ENCODE measurements at places on chromosomes 1 and 21.
A peak's percentile ranks its signal among the peaks of the same experiment; 100 is the strongest.

- no peak for DNase-seq
Observed at GRCh38 chr1:55896210-55896609, 681.0 kb upstream of the USP24 start.

DNA sequence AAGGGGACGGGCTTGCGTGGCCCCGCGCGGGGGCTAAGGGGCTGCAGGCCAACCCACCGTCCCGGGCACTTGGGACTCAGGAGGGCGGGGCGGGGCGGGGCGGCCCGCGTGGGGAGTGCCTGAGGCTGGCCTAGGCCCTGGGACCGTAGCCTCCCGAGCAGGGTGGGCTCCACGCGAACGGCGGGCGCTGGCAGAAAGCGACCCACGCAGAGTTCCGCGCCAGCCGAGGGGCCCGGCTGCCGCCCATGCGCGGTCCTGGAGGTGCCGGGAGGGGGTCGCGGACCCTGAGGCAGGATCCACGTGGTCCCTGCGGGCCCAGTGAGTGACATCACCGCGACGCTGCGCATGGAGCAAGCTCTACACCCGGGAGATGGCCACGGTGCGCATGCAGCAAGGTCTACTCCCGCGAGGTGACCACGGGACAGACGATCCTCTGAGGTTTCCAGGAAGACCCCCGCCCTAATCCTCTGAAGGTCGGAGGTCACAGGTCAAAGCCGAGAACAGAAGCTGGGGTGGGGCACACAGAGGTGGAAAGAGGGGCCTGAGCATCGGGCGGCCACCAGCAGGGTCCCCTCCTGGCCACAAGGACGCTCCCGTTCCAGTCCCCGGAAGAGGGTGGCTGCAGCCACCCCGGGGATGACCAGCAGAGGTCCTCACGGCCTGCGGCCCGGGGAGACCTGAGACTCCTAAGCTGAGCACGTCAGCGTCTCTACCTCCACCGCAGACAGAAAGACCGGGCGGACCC, 13.5 kb upstream of the SLC19A1 start:
- DNase-seq: no peak

DNA sequence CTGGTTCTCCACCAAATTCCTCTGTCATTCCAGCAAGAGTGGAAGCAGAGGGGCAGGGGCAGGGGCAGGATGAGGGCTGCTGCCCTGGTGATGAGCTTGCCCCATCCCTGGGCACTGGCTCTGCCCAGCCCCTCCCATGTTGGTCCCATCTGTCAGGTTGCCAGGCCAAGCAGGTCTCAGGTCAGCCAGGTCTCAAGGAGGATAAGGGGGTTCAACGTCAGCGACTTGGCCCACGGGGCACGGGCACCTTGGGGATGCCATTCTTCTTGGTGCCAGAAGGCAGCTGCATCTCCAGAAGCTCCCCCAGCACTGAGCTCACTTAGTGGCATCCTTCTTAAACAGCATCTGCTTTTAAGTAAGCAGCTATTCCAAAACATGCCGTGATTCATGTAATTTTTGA, 133.1 kb downstream of the AJAP1 start:
- DNase-seq: no peak

GRCh38 chr1:212401838-212402582, 12.7 kb downstream of the PACC1 start:
- no peak for DNase-seq

GRCh38 chr21:44065428-44065827, 41.8 kb upstream of the PWP2 start:
- no peak for DNase-seq

- DNase-seq: no peak
Observed at GRCh38 chr1:243323491-243323890, 67.7 kb downstream of the SDCCAG8 start.

- DNase-seq: no peak
Observed at GRCh38 chr1:1899266-1899966, 8.5 kb upstream of the GNB1 start.

GRCh38 chr1:241630476-241630875, 9.7 kb downstream of the CHML start:
- no peak for DNase-seq

- DNase-seq: no peak
Observed at GRCh38 chr1:21289700-21290545, at the start of gene ECE1. ECE1 (minus strand) TSS chr1:21290463; CDS start chr1:21290414, 49 bp downstream.

DNA sequence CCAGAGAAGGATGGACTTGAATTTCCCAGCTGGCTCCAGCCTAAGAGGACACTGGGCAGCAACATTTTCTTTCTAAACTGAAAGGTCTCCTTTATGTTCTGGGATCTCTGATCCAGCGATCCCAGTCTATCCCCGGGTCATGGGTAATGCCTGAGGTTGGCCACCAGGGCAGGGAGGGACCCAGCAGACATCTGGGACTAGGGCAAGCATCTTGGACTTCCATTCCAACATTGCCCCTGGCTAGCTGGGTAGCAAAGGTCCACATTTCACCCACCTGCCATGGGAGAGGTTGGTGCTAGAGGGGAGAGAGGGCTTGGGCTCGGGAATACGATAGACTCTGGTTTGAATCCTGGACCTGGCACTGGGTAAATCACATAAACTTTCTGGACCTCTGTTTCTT, 84.6 kb downstream of the LRRN2 start:
- no peak for DNase-seq

DNA sequence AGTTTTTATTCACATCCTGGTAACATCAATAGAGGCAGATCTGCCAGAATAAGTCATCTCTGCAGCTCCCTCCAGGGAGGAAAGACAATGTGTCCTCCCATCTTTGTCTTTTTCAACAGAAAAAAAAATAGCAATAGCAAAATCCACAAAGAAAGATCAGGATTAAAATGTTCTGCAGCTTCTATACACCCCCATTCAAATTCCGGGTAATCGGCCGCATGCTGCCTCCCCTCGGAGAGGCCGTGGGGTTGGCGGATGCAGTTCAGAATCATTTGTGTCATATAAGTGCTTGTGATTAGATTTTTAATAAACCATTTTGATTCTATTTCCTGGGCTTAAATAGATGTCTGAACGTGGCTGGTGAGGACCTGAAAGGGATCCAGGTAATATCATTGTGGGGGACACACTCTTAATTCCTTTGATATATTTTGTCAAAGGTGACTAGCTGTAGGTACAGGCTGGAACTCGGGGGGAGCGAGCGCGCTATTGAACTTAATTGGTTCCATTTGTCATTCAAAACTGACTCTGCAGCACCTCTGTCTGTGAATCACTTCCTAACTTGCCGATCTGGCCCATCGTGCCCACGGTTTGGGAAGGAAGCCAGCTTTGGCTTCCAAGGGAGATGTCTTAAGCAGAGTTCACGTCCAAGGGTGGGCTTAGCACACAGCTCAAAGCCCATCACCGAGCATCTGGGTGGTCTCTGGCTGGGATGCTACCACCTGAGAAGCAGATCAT, 85.6 kb upstream of the ARHGEF16 start:
- DNase-seq: no peak

DNA sequence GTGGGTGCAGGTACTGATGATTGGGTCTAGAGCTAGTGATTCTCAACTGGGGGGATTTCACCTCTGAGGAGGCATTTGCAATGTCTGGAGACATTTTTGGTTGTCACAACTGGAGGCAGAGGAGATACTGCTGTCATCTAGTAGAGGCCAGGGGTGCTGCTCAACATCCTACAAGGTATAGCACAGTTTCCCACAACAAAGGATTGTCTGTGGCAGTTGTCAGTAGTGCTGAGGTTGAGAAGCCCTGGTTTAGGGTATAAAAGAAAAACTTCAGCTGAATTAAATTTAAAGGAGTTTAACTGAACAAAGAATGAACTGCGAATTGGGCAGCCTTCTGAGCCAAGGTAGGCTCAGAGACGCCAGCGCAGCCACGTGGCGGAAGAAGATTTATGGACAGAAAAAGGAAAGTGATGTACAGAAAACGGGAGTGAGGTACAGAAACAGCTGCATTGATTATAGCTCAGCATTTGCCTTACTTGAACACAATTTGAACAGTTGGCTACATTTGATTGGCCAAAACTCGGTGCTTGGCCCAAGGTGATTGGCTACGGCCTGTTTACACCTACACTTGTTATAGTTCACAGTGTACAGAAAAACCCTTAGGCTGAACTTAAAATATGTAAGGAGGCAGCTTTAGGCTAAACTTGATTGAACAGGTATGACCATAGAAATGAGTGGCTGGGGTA, 40.4 kb downstream of the MPZL1 start:
- DNase-seq: no peak

DNA sequence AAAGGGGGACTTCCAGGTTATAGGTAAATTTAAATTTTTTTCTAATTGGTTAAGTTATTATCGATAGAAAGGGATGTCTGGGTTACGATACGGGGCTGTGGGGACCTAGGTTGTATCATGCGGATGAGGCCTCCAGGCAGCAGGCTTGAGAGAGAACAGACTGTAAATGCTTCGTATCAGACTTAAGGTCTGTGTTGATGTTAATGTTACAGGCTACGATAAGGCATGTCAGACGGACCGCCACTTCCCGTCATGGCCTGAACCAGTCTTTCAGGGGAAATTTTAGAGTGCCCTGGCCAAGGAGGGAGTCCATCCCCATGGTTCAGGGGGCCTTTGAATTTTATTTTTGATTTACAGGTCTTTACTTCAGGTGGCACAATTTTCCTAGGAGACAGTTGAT, 16.7 kb downstream of the ABCG1 start:
- DNase-seq: no peak

DNA sequence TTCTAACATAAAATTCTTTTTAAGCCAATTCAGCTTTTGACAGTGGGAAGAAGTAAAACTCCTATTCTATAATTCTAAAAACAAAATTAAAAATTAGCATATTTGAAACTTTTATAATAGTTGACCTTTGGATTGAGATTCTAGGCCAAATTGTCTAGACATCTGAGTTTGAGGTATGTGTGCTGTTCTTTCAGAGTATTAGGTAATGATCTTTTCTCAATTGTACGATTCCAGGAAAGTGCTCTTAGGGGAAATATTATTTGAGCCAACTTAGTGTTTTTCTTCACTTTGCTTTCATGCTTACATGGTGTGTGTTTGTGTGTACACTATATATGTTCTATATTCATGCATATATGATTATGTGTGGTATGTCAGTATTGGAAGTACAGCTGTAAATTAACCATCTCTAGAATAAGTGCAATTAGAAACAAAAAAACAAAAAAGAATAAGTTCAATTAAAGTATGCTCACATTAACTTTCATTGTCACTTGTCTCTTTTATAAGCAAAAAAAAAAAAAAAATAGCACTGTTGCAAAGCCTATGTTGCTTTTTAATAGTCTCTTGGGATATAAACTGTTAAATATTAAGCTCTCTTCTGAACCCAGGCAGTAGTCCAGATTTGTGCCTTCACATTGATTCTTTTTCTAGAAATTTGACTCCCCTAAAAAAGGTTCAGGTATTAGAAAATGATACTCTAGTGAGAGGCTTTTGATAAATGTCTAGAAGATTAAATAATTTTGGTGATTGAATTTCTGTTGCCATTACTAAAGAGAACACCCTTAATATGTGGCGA, 132.2 kb downstream of the ATP5PO start:
- no peak for DNase-seq

DNA sequence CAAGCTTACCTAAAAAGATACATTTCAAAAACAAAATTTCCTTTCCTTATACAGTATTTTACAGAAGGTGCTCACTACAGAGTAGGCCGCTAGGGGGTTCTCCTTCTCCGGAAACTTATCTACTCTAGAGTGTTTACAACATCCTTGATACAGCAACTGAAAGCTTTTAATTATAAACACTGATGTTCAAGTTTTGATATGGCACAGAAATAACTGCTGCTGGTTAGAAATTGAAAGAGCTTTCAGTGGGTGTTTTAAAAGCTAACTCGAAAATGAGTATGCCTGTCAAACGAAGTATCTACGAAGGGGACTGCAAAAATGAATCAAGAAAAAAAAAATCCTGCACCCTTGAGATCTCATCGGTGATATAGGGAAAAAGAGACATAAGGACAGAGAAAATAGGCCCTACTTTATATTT, 1.0 kb downstream of the YOD1 start:
- no peak for DNase-seq

- no peak for DNase-seq
Observed at GRCh38 chr1:91513160-91513559, 12.5 kb downstream of the CDC7 start.

- peak; percentile 62 for DNase-seq
Observed at GRCh38 chr1:227885648-227886502, 61.9 kb downstream of the WNT9A start.

- DNase-seq: no peak
Observed at GRCh38 chr1:209266590-209267205, 316.8 kb upstream of the CAMK1G start.

- no peak for DNase-seq
Observed at GRCh38 chr1:203307641-203308126, 2.4 kb downstream of the BTG2 start.

DNA sequence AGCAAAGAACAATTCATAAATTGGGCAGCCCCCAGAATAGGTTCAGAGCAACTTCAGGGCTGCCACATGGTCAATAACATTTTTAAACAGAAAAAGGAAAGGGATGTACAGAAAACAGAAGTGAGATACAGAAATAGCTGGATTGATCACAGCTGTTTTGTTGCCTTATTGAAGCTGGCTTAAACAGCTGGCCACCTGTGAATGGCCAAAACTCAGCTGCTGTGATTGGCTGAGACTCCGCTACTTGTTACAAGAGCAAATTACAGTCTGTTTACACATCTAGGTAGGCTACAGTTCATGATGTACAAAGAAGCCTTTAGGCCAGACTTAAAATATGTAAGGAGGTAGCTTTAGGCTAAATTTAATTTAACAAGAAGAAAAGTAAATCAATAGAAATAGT, 11.6 kb upstream of the IFNAR1 start:
- no peak for DNase-seq

- DNase-seq: no peak
Observed at GRCh38 chr1:86324130-86324822, 71.8 kb downstream of the ODF2L start.

DNA sequence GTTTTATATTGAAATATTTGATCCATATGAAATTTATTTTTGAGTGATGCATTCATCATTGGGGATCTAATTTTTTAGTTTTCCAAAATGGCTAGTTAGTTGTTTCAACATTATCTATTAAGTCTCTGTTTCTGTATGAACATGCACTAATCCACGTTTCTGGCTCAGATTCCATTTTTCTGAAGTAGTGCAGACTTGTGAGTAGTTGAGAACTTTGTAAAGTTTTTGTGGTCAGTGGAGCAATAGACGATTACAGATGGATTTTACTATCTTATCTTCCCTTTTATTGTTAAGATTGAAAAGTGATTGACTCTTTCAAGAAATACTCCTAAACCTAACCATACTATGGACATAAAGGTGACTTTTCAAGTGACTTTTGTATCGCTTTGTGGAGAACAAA, 16.7 kb downstream of the SOAT1 start:
- no peak for DNase-seq

Data from omental fat pad (tissue), 4 donors.